ENCODE measurements at places on chromosomes 5 and 9.

GRCh38 chr5:141515141-141515540 is 26.3 kb downstream of the PCDHGC5 start:
- no peak for DNase-seq

DNA sequence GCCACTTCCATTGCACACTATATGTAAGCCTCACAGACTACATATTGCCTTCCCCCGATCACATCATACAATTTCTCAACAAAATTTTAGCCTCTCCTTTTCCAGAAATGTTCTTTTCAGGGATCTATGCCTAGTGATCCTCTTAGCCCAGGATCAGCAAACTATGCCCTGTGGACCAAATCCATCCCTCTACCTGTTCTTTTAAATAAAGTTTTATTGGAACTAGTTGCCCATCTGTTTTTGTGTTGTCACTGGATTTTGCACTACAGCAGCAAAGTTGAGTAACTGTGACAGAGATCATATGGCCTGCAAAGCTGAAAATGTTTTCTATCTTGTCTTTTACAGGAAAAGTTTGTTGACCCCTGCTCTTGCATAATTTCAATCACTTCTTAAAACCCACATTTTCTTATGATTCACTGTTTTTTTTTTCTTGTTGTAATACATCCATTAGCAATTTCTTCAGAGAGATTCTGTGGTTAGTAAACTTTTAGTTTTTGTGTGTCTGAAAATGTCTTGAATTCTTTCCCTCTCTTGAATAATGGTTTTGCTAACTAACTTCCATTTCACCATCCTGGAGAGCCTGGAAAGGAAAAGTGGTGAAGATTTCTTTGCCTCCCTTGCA is 7.1 kb downstream of the TXNDC8 start:
- no peak for DNase-seq

DNA sequence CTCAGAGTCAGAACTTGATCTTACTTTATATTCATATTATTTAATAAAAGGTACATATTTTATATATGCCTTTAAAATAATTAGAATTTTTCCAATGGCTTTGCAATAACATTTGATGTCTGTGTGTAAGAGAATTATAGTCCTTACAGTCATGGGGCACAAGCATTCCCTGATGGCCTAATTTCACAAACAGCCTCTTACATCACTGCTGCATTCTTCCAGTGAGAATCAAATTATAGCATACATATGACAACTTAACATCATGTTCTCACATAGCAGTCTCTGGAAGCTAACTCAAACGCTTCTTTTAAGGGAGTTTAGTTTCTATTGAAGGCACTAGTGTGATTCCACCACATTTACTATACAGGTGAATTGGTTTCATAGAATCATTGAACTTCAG is 15.3 kb upstream of the PRUNE2 start:
- no peak for DNase-seq

DNA sequence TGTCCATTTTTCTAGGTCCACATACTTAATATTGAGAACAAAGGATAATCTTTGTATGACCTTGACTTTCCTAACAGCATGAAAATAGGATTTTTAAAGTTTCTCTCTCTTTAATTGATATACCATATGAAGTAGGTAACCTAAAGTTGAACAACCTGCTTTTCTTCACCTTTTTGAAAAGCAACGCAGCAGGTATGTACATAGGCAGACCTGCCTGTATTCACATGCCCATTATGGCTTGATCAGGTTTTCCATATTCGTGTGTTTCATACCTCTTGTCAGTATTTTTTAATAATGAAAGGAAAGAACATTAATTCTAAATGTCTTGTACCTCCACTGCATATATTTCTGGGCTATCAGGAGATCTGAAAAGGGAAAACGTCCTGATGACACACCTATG is 1.5 kb upstream of the ADAMTSL1 start:
- DNase-seq = no peak

GRCh38 chr9:104970271-104970987 is 42.5 kb upstream of the ABCA1 start:
- no peak for DNase-seq

- DNase-seq = no peak
Measured at GRCh38 chr9:20023961-20024571, 235.2 kb upstream of the SLC24A2 start.

- no peak for DNase-seq
Measured at GRCh38 chr5:55624841-55625588, 87.1 kb downstream of the SLC38A9 start.

- DNase-seq = no peak
Measured at GRCh38 chr5:172005708-172006320, 624 bp downstream of the FBXW11 start.

- DNase-seq = no peak
Measured at GRCh38 chr5:59174248-59174844, 591.5 kb downstream of the RAB3C start.

Measured in stimulated activated CD4-positive, alpha-beta T cell treated with anti-CD3 and anti-CD28 coated beads, TNF-alpha, amount 100 ng/mL, for 48 hours (primary cell).